ENCODE measurements at places on chromosomes 1 and 21.

- no peak for DNase-seq
Measured at GRCh38 chr1:245561665-245562234, 407.0 kb downstream of the KIF26B start.

GRCh38 chr21:38054334-38054733 lies 138.1 kb upstream of the KCNJ6 start:
- DNase-seq: no peak

- DNase-seq: no peak
Measured at GRCh38 chr1:16474166-16474800, 33.8 kb downstream of the NECAP2 start.

GRCh38 chr1:183282101-183282855 lies 96.2 kb downstream of the LAMC2 start:
- DNase-seq: no peak

DNA sequence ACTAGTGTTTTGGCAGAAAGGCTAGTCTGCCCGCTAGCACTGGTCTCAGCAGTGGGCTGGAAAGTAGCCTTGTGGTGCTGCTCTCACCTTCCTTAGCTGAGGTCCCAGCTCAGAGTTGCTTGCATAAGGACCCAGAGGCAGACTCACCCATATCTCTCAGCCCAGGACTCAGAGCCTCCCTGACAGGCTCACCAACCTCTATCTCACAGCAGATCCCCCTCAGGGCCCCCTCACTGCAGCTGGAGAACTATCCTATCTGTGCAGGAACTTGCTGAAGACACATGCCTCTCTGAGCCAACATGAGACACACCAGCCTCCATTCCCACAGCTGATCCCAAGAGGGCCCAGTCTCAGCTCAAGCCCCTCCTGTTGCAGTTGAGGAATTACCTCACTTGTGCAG lies 82.6 kb downstream of the IARS2 start:
- no peak for DNase-seq

DNA sequence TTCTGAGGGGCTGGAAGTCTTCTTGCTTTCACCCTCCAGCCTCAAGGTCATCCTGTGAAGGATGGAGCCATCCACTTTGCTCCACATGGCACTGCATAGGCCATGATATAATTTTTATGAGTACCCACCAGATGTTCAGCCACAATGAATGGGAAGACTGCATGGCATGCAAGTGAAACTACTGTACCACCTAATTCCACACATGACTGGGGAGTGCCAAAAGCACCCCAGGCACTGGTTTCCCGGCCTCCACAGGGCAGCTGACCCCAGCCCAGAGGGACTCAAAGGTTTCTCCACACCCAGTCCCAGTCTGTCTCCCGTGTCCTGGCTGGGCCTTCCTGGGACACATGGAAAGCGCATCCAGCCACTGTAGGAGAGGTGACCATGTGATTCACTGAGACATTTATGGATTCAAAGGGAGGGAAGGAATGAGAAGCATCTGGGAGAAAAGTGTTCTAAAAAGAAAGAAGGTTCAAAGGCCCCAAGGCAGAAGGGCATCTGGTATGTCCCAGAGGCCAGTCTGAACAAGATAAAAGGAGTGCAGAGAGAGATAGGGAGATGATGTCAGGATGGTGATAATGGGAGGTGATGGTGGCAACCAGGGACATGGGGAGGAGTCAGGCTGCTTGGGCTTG lies 12.1 kb downstream of the RHOU start:
- no peak for DNase-seq

DNA sequence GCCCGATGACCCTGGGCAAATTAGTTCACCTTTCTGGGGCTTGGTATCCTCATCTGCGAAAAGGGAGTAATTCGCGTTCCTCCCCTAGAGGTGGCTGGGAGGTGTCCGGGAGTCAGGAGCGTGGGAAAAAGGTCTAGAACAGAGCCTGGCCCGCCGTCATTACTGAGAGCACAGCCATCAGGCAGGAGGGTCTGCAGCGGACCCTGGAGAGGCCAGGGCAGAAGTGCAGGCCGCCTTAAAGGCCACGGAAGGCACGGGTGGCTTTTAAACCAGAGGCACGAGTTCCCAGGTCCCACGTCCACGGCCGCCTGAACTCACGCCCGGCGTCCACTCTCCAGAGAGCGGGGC lies 850 bp downstream of the PANK4 start:
- DNase-seq: no peak

- DNase-seq: no peak
Measured at GRCh38 chr21:44589586-44590305, 2.6 kb downstream of the KRTAP10-6 start.

DNA sequence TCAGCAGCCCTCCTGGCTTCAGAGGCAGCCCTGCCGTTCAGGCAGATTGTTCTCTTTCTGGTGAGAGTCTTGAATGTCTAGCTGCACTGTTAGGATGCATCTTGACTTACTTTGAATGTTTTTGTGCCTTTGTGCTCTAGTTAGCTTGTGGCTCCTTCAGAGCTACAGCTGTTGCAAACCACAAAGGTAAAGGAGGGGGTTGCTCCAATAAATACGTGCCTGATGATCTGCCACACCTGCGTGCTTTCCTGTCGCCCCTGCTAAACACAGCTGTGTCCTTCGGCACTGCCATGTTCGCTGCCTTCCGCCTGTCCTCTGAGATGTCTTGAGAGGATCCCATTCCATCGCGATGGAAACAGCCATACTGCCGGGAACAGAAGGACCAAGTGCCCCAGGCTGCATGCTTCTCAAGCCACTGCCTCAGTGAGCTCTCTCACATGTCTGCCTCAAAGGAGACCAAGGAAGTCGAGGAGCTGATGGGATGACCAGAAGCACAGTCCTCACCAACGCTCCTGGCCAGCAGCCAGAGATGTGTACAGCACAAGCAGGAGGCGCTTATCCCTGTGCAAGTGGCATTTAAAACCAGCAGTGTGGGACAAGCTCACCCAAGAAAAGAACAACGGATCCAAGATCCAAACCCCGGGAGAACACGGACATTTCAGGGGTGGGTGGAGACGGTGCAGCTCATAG lies 12.0 kb upstream of the SMIM12 start:
- DNase-seq: no peak

- no peak for DNase-seq
Measured at GRCh38 chr1:181675091-181675917, 192.0 kb downstream of the CACNA1E start.

GRCh38 chr21:36918291-36918690 lies 48.2 kb downstream of the HLCS start:
- DNase-seq: no peak

DNA sequence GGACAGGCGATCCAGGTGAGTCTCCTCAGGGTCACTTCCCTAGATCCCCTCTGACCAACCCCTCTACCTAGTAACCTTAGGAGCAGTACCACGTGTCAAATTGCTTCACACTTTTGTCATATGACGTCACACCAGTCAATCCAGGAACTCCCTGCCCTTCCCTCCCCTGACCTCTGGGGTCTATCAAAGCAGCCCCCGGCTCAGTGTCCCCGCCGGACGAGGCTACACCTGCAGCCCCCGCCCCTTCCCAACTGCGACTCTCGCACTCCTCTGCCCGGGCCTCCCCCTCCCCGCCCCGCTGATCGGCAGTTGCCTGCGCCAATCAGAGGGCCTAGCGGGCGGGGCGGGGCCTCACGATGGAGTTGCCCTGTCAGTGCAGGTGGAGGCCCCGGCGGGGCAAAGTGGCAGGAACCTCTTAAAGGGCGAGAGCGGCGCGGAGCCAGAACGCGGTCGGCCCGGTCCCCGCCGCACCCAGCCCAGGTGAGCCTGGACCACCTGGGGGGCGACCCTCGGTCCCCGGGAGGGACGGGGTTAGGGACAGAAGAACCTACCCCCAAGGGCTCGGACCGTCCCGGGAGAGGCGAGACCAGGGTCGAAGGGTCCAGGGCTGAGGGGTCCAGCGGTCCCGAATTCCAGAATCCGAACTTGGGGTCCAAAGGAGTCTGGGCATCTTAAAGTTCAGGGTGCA lies 27.5 kb upstream of the EPB41 start:
- DNase-seq: peak; percentile 84

GRCh38 chr1:26275580-26276431 lies 4.1 kb upstream of the SH3BGRL3 start:
- peak; percentile 81 for DNase-seq

GRCh38 chr1:202162047-202162417 lies 1.6 kb upstream of the PTPN7 start:
- peak; percentile 51 for DNase-seq

DNA sequence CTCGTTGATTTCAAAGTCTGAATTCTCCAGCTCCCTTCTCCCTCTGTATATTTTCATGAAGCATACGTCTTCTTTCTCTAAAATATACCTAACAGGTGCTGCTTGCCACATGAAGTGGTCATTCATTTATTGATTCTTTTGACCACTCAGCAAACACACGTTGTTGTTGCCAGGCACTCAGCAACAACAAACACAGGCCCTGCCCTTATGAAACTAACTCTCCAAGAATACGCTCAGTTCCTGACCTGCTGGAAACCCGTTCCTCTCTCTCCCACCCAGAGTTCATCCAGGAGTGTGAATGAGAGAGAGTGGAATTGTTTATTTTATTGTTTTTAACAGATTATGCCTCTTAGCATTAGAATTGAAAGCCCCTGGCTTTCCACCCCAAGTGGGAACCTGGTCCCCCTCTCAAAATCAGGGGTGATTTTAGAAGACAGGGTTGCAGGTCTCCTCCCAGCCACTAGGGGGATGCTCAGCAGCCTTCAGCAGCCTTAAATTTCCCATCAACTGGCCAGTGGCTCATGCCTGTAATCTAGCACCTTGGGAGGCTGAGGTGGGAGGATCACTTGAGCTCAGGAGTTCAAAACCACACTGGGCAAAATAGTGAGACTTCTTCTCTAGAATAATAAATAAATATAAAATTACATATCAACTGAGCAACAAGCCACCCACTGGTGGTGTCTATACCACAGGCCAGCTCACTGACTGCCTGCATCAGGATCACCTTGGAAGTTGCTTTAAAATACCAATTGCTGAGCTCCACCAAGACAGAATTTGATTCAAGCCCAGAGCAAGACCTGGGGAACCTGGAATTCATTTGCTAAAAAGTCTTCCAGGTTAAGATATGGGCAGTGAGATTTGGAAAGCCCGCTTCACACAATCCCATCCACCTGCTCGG lies 181.0 kb upstream of the KLHDC7A start:
- no peak for DNase-seq

GRCh38 chr1:7513081-7513480 lies 258.0 kb upstream of the VAMP3 start:
- no peak for DNase-seq

GRCh38 chr1:201026234-201026633 lies 2.7 kb upstream of the KIF21B start:
- no peak for DNase-seq

DNA sequence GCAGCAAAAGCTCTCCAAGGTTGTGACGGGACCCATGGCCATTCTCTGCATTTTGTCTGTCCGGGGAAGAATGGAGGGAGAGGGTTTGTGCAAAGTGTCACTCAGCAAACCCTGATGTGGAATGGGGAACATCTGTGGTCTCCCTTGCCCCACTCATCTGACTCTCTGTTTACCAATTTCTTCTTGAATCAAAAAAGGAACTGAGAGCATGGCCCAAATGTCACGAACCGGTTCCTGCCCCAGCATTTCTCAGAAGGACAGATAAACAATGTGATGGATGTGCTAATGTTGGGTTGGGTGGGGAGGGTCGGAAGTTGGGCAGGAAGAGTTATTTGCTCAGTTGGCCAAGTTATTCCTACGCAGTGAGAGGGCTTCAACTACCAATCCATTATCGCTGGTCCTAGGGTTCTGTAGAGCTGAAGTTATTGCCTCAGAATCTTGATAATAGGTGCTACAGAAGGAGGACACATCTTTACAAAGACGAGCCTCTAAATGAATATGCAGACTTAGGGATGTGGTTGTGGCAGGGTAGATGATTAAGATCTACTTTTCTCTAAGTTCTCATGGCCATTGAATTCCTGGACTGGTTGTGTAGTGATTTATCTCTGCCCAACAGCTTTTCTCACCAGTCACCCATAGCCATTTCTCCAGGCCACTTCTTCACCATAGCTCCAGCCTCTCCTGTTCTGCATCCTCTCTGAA lies 9.6 kb upstream of the DUSP12 start:
- no peak for DNase-seq

- no peak for DNase-seq
Measured at GRCh38 chr1:64838486-64838885, 93.6 kb downstream of the RAVER2 start.

DNA sequence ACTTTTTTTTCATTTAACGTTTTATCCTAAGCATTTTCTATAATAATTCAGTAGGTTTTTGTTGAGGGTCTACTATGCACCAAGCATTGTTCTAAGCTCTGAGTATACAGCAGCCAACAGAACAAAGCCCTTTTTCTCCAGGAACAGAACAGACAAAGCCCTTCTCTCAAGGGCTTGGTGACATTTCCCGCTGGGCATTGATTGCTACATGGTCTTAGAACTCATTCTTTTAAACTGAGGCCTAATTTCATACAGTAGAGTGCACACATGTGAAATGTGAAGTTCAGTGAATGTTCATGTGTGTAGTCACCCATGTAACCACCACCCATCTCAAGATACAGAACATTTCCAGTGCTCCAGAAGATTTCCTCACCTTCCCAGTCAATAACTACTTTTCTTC lies 15.2 kb upstream of the PDIK1L start:
- no peak for DNase-seq

GRCh38 chr1:6955357-6956094 lies 170.3 kb downstream of the CAMTA1 start:
- DNase-seq: no peak

GRCh38 chr1:66745451-66745850 lies 6.8 kb upstream of the DYNLT5 start:
- no peak for DNase-seq

- DNase-seq: peak; percentile 36
Measured at GRCh38 chr21:37435120-37435519, 68.5 kb downstream of the DYRK1A start.

GRCh38 chr1:47817861-47818260 lies 179.3 kb downstream of the TRABD2B start:
- no peak for DNase-seq

GRCh38 chr1:56188855-56189254 lies 390.5 kb downstream of the PLPP3 start:
- no peak for DNase-seq

- no peak for DNase-seq
Measured at GRCh38 chr21:38173276-38174035, 83.3 kb upstream of the KCNJ15 start.

DNA sequence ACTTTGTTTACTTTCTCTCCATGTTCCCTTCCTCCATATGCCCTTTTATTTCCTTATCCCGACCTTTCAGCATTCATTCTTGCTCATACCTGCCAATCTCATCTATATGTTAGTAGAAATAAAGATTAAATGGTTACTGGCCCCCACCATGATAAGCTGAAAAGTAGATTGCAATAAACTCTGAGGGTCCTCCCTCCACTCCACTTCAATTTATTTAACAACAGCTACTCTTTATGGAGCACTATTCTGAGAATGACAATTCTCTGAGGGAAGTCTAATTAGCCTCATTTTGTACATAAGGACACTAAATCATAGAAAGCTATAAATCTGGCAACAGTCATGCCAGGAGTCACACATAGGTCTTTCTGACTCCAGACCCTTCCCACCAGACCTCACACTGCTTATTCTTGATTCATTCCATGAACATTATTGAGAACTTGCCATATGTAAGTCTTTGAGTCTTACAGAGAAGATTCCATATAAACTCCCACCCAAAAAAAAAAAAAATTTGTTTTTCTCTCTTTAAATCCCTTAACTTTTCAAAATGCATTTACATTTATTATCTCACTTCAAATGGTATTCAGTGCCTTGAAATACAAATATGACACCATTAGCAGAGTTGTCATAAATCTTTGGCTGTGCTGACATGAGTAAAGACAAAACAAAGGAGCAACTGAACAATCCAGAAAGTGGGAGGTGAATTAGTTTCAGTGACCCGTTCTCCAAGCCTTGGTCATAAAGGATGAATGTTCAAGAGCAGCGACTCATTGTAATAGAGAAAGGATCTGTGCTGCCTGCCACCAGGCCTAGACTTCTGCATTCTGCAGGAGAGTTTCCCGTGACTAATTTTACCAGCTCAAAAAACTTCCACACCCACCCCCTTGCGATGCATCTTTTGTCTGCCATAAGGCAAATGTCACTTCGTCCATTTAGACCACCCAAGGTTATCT lies 28.5 kb downstream of the PALMD start:
- no peak for DNase-seq

Measured in activated gamma-delta T cell treated with Interleukin-2 at 50 U/mL for 16 hours (primary cell).